ENCODE measurements at places on chromosomes 11 and 22. TPM values are rescaled to one million over a fixed set of nuclear protein-coding genes. Genes with fewer than 3 reads are reported as not detected.

The GP1BB gene
- total RNA-seq: 14.5 TPM

The CBLIF gene
- total RNA-seq: not detected

The C11orf54 gene
- 19.4 TPM for total RNA-seq

The SERPING1 gene
- 779 TPM for total RNA-seq

The KCTD14 gene
- total RNA-seq: 2.9 TPM

The SMC1B gene
- not detected for total RNA-seq

The CNTN5 gene
- total RNA-seq: 0.25 TPM

The SCN2B gene
- total RNA-seq: 0.49 TPM

- no peak overlapping the region for H3K27ac ChIP-seq
- no peaks in the 10 kb centered on the region for H3K4me1 ChIP-seq
- H3K27me3 ChIP-seq: no peaks in the 10 kb centered on the region
- DNase-seq: no peak
These were observed 13.6 kb downstream of the RNF215 start for GRCh38 chr22:30373331-30374325.

- H3K36me3 ChIP-seq: no peaks in the 10 kb centered on the region
- DNase-seq: no peak
- no peak overlapping the region for H3K27ac ChIP-seq
- H3K4me1 ChIP-seq: peaks cover 11% of the 10 kb centered on the region
- H3K4me3 ChIP-seq: no peak overlapping the region
- H3K27me3 ChIP-seq: no peaks in the 10 kb centered on the region
These were observed 110.6 kb downstream of the NECTIN1 start for GRCh38 chr11:119618208-119618909.

GRCh38 chr22:21718499-21718898, 17.1 kb downstream of the YPEL1 start:
- DNase-seq: no peak
- no peaks in the 10 kb centered on the region for H3K27me3 ChIP-seq
- H3K4me1 ChIP-seq: peaks cover 3% of the 10 kb centered on the region
- no peaks in the 10 kb centered on the region for H3K36me3 ChIP-seq
- no peak overlapping the region for H3K4me3 ChIP-seq

DNA sequence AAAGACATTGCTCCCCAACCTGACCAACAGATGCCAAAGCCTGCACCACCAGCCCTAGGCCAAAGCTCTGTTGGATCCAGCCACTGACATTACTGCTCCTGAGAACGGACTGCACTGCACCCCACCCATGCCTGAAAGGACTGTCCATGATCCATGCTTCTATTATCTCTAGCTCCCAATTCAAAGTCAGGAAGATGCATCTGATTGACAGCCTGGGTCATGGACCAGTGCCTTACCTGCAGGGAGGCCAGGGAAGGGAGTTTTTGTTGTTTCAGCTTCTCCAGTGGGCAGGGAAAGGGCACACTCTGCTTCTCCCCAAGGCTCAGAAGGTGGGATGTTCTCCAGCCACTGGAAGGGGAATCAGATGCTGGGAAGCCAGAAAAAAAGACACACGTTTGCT, 4.8 kb upstream of the PRDM11 start:
- H3K36me3 ChIP-seq: no peaks in the 10 kb centered on the region
- DNase-seq: no peak
- no peak overlapping the region for H3K27ac ChIP-seq
- no peaks in the 10 kb centered on the region for H3K27me3 ChIP-seq

- no peak overlapping the region for H3K27ac ChIP-seq
- H3K36me3 ChIP-seq: no peaks in the 10 kb centered on the region
- no peaks in the 10 kb centered on the region for H3K4me1 ChIP-seq
These were observed 787.1 kb upstream of the API5 start for GRCh38 chr11:42524534-42525227.

GRCh38 chr11:15828215-15828853, 528.0 kb downstream of the SOX6 start:
- no peak for DNase-seq
- H3K27me3 ChIP-seq: no peaks in the 10 kb centered on the region
- no peaks in the 10 kb centered on the region for H3K36me3 ChIP-seq
- no peak overlapping the region for H3K27ac ChIP-seq
- no peak overlapping the region for H3K4me3 ChIP-seq
- no peaks in the 10 kb centered on the region for H3K4me1 ChIP-seq

DNA sequence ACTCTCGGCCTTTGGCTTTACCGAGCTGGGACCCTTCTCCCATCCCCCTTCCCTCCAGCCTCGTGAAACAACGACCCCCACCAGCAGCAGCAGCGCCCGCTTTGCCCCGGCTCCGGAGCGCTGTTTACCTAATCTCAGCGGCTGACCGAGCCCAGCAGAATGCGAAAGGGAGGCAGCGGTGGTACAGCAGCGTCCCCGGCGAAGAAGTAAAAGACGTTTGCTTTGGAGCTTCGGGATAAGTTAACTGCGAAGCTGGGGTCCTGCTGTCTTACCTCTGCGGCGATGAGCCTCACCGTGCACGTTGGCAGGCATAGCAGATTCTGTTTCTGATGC, 2.0 kb upstream of the LARGE1 start:
- peaks cover 34% of the 10 kb centered on the region for H3K4me1 ChIP-seq
- no peaks in the 10 kb centered on the region for H3K36me3 ChIP-seq
- peak overlapping the region; percentile 93 for H3K27ac ChIP-seq
- DNase-seq: no peak
- H3K27me3 ChIP-seq: no peaks in the 10 kb centered on the region

DNA sequence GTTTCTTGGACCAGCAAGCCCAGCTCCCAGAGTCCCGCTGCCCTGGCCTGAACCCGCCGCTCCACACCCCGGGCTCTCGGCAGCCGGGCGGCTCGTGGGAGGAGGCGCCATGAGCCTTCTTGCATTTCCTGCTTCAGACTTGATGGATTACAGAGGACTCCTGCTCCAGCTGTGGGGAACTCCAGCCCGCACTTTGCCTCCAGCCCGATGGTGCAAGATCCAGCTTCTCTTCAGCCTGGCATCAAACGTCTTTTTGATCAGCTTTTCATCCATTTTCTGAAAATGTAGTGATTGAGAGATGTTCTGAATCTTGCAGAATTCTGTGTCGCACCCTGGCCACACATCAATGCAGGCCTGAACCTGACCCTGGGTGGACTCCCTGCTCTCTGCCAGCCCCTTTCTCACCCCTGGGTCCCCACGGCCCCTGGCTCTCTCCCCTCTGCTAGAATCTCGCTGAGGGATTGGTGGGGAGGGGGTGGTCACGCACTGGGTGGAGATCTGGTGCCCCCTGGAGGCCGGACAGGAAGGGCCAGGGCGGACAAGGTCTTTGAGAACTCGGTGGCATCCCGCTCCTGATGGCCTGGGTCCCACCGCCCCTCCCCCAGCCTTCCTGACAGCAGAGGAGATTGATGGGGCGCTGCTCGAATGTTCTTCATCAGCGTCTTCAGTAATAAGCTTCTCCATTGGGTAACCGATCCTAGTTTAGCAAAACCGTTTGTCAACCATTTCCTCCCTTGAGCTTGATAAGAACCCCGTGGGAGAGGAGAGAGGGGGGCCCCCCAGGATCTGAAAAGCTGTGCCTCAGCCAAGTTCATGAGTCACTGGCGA, 12.1 kb upstream of the NFAM1 start:
- no peak for DNase-seq
- peak overlapping the region; percentile 38 for H3K4me3 ChIP-seq
- H3K4me1 ChIP-seq: peaks cover 30% of the 10 kb centered on the region
- no peaks in the 10 kb centered on the region for H3K27me3 ChIP-seq

- H3K27ac ChIP-seq: no peak overlapping the region
- peaks cover 8% of the 10 kb centered on the region for H3K4me1 ChIP-seq
- no peaks in the 10 kb centered on the region for H3K27me3 ChIP-seq
- no peaks in the 10 kb centered on the region for H3K36me3 ChIP-seq
These were observed 427.5 kb upstream of the CCDC90B start for GRCh38 chr11:83713708-83714107.

GRCh38 chr11:92391364-92391763, 166.7 kb downstream of the FAT3 start:
- DNase-seq: no peak
- no peaks in the 10 kb centered on the region for H3K4me1 ChIP-seq
- no peak overlapping the region for H3K4me3 ChIP-seq

GRCh38 chr22:35195821-35196220, 61.5 kb upstream of the HMGXB4 start:
- no peak for DNase-seq
- no peaks in the 10 kb centered on the region for H3K36me3 ChIP-seq
- no peaks in the 10 kb centered on the region for H3K27me3 ChIP-seq
- H3K27ac ChIP-seq: no peak overlapping the region
- peaks cover 6% of the 10 kb centered on the region for H3K4me1 ChIP-seq
- no peak overlapping the region for H3K4me3 ChIP-seq

- no peaks in the 10 kb centered on the region for H3K36me3 ChIP-seq
- no peak overlapping the region for H3K4me3 ChIP-seq
- no peaks in the 10 kb centered on the region for H3K27me3 ChIP-seq
- no peaks in the 10 kb centered on the region for H3K4me1 ChIP-seq
- no peak overlapping the region for H3K27ac ChIP-seq
These were observed 376.7 kb upstream of the CCDC179 start for GRCh38 chr11:23236826-23237555.

Measured in vagina (tissue), 2 donors.